ENCODE measurements at places on chromosomes 13 and 19.

DNA sequence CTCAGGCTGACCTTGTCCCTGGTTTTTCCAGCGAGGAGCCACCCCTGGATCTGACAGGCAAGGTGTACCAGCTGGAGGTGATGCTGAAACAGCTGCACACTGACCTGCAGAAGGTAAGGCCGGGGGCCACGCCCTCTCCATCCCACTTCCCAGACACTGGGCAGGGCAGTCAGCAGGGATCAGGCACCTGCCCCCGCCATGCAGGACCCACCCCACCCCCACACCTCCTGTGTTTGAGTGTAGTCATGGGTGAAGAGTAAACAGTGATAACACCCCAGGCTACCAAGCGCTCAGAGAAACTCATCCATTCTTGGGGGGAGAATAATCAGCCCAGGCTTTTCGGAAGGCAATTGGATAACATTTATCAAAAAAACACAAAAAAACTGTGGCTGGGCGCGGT is 19.9 kb downstream of the DPF1 start:
- DNase-seq, result no peak

GRCh38 chr13:106324444-106324843 is 211.0 kb downstream of the EFNB2 start:
- no peak for DNase-seq

GRCh38 chr13:99704390-99704789 is 203.1 kb downstream of the TM9SF2 start:
- DNase-seq, result no peak

GRCh38 chr13:50247223-50247622 is 232.0 kb downstream of the KCNRG start:
- no peak for DNase-seq

- peak; percentile 40 for DNase-seq
Observed at GRCh38 chr13:73069206-73069805, 10.5 kb downstream of the KLF5 start.

GRCh38 chr13:31912647-31913401 is 118.8 kb upstream of the FRY start:
- DNase-seq, result no peak

DNA sequence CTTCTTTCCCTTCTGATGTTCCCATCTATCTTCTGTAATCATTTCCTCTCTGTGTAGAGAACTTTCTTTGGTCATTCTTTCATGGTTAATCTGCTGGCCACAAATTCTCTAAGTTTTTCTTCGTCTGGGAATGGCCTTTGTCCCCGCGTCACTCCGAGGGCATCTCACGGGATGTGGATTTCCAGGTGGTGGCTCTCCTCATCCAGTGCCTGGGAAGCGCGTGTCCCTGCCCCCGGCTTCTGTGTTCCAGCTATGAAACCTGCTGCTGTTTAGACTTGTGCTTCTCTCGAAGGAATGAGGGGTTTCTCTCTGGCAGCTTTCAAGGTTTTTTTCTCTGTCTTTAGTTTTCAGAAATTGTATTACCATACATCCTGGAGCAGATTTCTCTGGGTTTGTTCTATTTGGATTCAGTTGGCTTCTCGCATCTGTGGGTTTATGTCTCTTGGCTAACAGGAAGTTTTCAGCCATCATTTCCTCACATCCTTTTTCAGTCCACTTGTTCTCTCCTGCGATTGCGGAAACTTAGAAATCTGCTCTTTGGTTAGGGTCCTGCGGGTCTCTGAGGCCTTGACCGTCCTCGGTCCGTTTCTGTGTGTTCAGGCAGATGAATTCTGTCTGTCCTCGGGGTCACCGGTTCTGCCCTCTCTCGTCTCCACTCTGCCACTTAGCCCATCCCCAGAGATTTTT is 36.9 kb upstream of the DCUN1D2 start:
- DNase-seq, result no peak

- peak; percentile 12 for DNase-seq
Observed at GRCh38 chr19:40646743-40647254, 43.7 kb downstream of the NUMBL start.

DNA sequence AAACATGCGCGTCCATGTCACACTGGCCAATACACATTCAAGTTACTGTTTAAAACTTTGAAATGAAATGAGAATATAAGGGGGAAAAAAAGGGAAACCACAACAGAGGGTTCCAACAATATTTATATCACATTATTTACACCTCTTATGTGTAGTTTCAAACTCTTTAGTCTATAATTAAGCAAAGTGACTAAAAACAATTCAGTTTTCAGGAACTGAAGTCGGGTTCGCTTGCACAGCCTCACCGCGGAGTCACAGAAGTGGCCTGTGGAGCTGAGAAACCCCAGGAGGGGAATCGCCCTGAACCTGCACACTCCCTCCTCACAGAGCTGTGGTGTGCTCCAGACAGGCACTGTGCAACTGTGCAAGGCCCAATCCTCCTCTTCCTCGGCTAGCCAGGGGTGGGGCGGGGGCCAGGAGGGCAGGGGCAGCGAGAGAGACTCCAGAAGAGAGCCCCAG is 75.9 kb downstream of the STK24 start:
- no peak for DNase-seq

- DNase-seq, result no peak
Observed at GRCh38 chr13:28754698-28755545, 36.2 kb upstream of the SLC46A3 start.

DNA sequence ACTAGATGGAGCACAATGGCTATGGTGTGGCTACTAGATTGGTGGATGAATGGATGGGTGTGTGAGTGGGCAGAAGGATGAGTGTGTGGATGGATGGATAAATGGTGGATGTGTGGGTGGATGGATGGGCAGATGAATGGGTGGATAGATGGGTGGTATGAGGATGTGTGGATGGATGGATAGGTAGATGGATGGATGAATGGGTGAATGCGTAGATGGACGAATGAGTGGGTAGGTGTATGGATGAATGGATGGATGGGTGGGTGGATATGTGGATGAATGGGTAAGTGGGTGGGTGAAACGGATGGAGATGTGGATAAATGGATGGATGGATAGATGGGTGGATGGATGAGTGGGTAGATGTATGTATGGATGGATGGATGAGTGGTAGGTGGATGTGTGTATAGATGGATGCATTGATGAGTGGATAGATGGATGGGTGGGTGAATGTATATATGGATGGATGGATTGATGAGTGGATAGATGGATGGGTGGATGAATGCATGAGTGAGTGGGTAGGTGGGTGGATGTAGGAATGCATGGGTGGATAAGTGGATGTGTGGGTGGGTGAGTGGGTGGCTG is 114.2 kb downstream of the TEX29 start:
- no peak for DNase-seq

DNA sequence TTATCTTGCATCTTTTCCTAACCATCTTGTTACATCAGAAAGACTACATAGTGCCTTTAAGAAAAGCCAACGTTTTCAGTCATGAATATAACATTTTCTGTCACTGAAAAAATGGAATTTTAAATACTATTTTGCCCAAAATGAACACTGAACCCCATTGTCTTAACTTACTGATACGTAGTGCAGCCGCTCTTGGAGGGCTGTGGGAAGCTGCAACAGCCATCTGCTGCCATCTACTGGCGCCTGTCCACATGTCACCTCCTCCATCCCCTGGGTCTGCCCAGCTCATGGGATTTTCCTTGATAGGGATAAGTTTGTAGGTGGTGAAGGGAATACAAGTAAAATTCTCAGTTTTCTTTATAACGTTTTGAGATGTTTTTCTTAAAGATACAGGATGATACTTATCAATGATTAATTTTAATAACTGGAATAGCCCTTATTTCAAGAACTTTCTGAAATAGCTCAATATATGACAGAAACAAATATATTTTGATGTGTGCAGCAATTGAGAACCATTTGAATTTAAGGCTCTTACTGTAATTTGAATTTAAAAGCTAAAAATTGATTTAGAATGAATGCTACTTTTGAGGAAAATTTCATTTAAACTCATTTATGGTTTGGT is 73.7 kb downstream of the GGACT start:
- DNase-seq, result peak; percentile 72

- DNase-seq, result no peak
Observed at GRCh38 chr13:32334671-32335070, 19.4 kb downstream of the BRCA2 start.

- DNase-seq, result no peak
Observed at GRCh38 chr19:45881909-45882528, 3.9 kb downstream of the IRF2BP1 start.

- peak; percentile 70 for DNase-seq
Observed at GRCh38 chr13:23621316-23621645, 51.1 kb downstream of the TNFRSF19 start.

- DNase-seq, result no peak
Observed at GRCh38 chr13:25963674-25964073, 88.1 kb downstream of the SHISA2 start.

- DNase-seq, result no peak
Observed at GRCh38 chr19:55044771-55045716, 7.0 kb upstream of the GP6 start.

GRCh38 chr19:13017306-13018034 is 22.2 kb downstream of the NFIX start:
- DNase-seq, result no peak

GRCh38 chr13:97976610-97977521 is 23.4 kb downstream of the IPO5 start:
- DNase-seq, result no peak

- DNase-seq, result peak; percentile 74
Observed at GRCh38 chr13:74187564-74187963, 53.4 kb upstream of the KLF12 start.

DNA sequence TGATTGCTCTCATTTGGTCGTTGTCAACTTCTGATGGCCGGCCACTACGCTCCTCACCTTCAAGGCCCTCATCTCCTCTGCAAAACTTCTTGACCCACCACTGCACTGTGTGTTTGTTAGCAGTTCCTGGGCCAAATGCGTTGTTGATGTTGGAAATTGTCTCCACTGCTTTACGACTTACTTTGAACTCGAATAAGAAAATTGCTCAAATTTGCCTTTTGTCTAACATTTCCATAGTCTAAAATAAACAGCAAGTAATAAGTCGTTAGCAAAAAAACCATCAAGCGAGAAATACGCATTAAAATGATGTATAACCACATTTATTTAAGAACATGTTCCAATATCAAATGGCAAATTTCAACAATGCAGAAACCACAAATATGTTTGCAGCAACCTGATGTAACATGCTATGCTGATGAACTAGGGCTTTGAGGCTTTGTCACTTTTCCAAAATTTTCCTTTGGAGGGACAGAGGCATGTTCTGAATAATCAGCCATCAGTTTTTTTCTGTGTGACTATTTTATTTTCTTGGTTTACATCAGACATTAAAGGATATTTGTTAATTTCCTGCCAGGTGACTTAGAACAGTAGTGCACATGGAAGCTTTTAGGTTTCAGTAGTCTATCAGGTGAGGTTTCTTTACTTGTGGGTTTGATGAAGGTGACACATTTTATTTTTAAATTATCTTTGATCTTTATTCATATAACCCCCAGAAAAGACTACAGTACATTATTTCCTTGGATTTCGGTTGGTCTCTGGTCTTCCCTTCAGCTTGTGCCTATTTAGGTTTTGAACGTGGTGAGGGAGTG is 74.7 kb upstream of the TEX29 start:
- peak; percentile 92 for DNase-seq

GRCh38 chr13:20390526-20391175 is 135.0 kb downstream of the CRYL1 start:
- no peak for DNase-seq

- DNase-seq, result peak; percentile 84
Observed at GRCh38 chr19:44570984-44571684, 41.7 kb upstream of the CEACAM20 start.

DNA sequence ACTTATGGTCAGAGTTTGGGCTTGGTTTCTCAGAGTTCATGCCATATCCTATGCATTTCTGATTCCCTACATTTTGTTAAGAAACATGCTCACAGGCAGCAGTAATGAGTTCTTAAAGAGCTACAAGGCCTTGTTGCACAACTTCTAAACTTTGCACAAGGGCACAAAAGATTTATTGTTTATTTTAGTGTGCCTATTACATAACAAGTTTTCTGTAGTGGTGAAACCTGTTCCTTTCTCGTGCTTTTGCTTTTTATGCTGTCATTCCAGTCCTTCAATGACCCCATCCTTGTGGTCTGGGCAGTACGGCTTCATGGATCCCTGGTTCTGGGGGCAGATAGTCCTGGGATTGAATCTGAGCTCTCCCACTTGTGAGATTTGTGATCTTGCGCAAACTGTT is 17.8 kb downstream of the ZNF507 start:
- DNase-seq, result no peak

DNA sequence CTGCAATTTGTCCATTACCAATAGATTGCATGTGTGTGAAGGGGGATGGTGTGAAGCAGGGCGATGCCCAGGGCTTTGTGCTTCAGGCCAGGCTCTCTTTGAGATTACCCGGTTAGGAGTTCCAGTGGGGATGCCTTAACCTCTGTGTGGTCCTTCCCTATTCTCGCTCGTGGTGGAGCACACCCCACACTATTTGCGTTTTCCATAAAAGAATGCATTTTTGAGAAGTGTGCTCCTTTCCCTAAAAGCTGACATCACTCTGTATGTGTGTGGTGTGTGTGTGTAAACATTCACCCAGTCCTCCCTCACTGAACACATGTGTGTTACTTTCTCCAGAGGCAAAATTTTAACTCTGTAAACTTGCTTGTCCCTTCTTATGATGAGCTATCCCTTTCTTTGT is 308.3 kb downstream of the SLC7A1 start:
- DNase-seq, result no peak

DNA sequence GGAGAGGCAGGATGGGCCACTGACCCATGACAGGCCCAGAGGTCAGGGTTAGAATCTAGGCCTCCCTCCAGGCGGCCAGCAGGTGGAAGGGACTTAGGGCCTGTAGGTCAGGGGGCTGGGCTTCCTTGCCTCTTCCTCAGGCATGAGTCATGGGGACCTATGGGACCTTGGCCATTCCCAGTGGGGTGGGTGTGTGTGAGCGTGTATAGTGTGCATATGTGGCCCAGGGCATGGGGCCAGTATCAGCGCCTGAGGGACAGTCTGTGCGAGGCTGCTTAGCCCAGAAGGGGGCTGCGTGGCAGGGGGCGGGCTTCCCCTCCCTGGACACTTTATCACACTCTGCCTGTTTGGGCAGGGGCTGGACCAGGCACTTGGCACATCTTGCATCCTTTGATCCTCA is 13.3 kb downstream of the KCTD15 start:
- DNase-seq, result peak; percentile 21

DNA sequence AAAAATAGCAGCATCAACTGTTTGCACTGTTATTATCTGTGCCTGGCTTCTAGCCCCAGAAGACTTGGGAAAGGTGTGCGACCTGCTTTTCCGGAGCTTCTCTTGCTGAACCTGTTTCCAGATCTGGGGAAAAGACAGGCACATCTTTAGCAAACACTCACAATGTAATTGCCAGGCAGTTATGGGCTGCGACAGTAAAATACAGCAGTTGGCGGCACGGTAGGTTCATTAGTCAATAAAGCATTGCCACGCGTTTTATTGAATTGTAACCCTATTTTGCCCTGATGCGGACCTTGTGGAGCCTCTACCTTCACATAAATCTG is 223.7 kb upstream of the TSHZ3 start:
- no peak for DNase-seq

Measured in fibroblast of upper back skin (primary cell).